Trophoblast cell (in vitro differentiated cells and primary cell): ENCODE measurements at places on chromosomes 4 and X.

GRCh38 chr4:2318885-2319284 lies 57.0 kb upstream of the MXD4 start:
- DNase-seq = no peak

- DNase-seq = peak; percentile 10
These were observed 34.9 kb upstream of the CLDN24 start for GRCh38 chr4:183356931-183357675.

GRCh38 chr4:1082215-1083182 lies 30.9 kb downstream of the RNF212 start:
- peak; percentile 24 for DNase-seq

DNA sequence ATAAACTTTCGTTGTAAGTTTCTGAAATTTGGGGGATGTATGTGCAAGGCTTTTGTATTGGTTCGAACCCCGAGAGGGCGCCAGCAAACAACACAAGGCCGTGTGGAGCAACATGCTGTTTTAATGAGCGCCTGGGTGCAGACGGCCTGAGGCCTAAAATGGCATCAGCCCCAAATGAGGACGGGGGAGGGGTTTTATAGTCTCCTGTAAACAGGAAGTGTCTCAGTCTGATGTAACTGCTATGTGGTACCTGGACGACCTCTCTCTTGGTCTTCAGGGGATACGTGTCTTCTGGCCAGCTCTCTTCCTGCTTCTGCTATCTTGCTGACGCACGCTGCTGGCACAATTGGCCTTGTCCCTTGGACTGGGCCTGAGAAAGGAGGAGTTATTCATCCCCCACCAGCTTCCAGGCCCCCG lies 1348.0 kb downstream of the ADGRL3 start:
- DNase-seq = no peak

GRCh38 chr4:89906777-89907521 lies 12.3 kb downstream of the MMRN1 start:
- DNase-seq = no peak

- no peak for DNase-seq
These were observed 139.4 kb upstream of the CPEB2 start for GRCh38 chr4:14862891-14863290.

DNA sequence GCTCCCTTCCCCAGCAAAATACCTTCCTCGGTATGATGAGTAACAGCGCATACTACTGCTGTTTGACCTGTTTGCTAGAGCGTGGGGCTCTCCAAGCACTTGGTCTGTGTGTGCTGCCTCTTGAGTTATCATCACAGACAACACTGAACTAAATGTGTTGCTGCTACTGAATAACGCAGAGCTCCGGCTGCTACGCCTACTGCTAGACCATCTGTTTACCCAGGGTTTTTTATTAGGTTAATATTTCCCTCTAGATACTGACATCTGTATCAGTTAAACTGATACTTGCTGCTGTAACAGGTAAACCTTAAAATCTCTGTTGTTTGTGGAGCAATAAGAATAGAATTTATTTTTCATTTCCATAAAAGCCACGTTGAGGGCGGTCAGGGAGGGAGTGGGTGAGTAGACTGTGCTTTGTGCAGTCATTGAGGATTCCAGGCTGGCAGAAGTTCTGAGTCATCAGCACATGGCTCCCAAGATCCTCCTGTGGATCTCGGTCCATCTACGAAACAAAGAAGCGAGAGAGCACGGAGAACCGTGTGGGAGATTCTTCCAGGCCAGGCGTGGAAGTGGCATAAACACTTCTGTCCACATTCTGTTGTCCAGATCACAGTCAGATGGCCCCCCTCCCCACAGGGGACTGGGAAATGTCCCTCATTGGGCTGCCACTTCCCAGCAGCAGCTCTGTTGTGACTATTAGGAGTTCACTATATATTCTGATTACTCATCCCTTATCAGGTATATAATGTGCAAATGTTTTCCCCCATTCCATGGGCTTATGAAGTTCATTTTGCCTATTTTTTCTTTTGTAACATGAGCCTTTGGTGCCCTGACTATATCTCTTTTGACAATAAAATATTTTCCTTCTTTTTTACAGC lies 14.1 kb downstream of the GRK4 start:
- DNase-seq = peak; percentile 73

- no peak for DNase-seq
These were observed 194.9 kb downstream of the CBLL2 start for GRCh38 chrX:22467571-22467970.

DNA sequence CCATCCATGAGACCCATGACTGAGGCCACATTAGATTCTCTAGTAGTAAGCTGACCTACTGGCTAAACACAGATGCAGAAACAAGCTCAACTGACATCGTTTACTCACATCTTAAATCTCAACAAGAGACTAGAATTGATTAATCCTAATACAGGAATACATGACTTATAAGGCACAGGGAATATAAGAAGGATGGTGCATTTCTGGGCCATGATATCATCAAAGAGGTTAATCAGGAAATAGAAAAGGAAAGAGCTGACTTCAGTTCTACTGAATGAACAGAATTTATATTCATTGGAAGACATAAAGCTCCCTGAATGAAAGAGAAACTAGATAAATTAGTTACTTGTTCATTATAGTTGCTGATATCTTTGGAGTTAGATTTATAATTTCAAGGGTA lies 1406.5 kb downstream of the STIM2 start:
- no peak for DNase-seq

DNA sequence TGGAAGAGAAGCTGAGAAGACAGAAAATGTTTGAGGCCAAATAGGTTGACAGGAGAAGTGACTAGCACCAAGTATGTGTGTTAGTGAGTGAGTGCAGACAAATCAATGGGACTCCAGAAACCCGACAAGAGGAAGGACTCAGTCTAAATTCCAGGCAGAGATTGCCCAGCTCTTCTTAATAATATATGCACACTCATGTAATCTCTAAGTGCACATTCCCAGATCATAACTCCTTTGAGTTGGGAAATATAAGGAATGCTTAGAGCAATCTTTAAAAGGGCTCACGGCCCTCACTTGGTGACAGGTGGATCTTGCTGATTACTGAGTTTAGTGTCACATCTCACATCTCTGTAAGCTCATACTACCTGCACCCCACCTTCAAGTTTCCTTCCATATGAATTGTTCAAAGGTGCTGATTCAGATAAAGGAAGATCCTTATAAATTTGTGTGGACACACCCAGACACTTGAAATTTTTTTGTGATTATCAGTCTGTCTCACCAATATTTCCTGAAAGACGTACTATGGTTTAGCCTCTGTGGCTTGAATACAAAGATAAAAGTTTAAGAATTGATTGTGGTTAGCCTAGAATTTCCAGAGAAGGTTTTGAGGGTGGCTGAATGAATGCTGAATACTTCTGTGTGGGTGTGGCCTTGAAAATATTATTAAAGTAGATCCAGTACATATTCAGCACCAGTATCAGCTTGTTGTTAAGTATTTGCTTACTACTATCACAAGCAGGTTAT lies 205.1 kb upstream of the UGT8 start:
- DNase-seq = peak; percentile 56

DNA sequence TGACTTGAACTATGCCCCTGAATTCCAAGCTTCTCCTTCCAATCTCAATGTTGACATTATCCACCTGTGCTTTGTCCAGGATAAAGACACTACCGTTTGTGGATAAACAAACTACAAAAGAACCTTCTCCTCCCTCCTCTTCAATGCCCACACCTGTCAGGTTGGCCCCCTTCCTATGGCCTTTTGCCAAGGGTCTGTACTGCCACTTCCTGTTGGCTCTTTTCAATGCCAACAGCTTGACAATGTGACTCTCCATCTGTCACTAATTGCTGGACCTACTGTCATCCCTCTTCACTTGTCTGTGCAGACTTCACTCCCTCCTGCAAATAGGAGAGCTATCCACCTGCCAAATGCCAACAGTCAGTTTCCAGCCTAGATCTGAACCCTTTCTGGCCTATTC lies 35.8 kb upstream of the MID1 start:
- DNase-seq = no peak

GRCh38 chr4:7861440-7861881 lies 78.2 kb downstream of the AFAP1 start:
- peak; percentile 49 for DNase-seq

GRCh38 chr4:88693792-88694191 lies 3.8 kb downstream of the NAP1L5 start:
- DNase-seq = no peak

DNA sequence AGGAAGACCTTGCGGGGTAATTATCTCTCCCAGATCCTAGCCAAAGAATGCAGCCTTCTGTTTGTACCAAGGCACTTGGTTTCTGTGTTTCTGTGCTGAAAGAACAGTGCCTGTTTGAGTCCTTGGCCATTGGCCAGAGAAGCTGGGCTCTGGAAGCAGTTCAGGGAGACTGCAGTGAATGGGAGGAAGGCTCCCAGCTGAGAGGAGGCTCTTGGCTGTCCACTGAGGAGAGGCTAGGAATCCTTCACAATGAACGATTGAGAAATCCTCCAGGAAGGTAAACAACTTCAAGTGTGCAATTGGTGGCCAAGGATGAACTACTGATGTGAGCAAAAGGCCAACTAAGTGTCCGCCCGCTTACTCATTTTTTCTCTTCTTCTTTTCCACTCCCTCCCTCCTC lies 61.3 kb downstream of the HS3ST1 start:
- DNase-seq = no peak

GRCh38 chrX:133681421-133681820 lies 266.1 kb upstream of the GPC4 start:
- DNase-seq = no peak

DNA sequence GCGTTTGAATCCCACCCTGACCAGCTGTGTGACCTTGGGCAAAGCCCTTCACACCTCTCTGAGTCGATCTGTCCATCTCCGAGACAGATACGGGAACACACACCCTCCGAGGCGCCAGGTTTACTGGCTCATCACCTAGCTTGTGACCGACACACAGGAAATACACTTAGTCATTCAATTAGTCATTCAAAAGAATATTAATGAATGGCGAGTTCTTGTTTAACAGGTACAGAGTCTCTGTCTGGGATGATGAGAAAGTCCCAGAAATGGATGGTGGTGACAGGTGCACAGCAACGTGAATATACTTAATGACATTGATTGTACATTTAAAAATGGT lies 80.6 kb downstream of the PPP2R2C start:
- no peak for DNase-seq

- DNase-seq = no peak
These were observed 30.2 kb upstream of the PLCXD1 start for GRCh38 chrX:250965-251364.

DNA sequence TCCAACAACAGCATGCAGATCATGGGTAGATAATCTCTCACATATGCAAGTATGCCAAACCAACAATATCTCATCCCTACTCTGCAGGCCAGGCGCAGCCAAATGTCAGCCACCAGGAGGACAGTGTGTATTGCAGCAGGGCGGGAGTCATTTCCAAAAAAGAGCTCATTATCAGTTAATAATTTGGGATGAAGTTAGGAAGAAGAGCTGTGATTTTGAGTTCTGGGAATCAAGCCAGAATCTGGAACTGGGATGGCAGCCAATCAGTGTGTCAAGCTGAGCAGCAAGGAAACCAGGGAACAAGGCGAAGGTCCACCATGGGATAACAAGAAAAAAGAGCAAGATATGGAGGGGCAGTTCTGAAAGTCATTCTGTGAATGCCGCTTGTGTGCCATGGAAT lies 88.2 kb upstream of the CAMK2D start:
- no peak for DNase-seq

DNA sequence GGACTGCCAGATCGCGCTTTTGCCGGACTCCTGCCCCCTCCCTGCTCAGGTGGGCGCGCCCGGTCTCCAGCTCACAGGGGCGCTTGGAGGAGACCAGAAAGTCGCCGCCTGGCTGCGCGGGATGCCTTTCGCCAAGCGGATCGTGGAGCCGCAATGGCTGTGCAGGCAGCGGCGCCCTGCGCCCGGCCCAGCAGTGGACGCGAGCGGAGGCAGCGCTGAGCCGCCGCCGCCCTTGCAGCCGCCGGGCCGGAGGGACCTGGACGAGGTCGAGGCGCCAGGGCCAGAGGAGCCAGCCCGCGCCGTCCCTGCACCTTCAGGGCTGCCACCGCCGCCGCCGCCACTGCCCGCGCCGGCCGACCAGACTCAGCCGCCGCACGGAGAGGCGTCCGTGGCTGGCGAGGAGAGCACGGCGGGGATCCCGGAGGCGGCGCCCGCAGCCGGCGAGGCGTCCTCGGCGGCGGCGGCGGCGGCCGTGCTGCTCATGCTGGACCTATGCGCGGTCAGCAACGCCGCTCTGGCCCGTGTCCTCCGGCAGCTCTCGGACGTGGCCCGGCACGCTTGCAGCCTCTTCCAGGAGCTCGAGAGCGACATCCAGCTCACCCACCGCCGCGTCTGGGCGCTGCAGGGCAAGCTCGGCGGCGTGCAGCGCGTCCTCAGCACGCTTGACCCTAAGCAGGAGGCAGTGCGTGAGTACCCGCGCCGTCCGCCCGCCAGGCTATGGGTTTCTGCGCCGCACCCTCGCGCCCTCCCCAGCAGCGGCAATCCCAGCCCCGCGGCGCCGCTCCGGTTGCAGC lies 834 bp downstream of the NHS start:
- DNase-seq = peak; percentile 51

DNA sequence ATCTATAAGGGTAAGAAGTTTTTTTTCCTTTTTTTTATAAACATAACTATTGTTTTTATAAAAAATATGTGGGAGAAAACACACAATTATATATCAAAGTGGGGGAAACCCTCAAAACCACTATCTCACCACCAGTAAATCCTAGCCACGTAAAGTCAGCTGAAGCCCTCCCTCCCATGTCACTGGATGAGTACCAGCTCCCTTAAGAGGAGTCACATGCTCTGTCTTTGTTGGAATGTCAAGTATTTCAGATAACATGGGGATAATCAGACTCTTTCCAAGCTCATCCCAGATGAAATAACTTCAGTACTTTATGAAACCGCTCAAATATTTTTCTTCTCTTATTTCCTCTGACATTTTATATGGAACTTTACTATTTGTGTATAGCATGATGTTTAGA lies 2.4 kb downstream of the MYOZ2 start:
- DNase-seq = no peak

DNA sequence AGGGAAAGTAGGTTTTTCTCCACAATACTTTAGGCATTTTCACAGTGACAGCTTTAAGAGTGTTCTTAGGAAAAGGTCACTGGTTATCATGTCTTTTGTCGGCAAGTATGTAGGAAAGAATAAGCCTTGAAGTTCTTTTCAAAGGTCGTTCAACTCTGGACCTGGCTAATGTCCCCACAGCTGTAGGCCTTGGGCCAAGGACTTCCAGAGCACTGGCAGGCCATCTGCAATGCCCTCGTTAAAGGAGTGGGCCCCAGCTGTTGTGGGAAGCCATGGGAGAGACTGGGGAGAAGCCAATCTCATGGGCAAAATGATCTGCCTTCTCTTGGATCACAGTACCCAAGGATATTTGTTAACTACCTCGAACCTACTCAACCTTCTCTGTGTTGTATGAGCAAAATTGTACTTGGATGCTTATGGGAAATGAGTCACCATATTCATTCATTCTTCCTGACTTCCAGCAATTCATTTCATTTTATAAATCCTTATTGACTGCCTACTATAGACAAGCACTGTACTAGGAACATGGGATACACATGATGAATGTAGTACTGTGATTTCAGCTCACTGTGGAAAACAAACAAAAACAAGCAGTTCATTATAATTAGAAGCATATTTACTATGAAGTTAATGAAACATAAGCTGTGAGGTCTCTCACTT lies 141.1 kb upstream of the KIT start:
- DNase-seq = no peak

GRCh38 chr4:73589261-73589847 lies 30.9 kb downstream of the RASSF6 start:
- DNase-seq = no peak

- no peak for DNase-seq
These were observed 7.5 kb downstream of the GPRIN3 start for GRCh38 chr4:89300060-89300459.
